ENCODE measurements at places on chromosomes 6 and 20.
A peak's percentile ranks its signal among the peaks of the same experiment; 100 is the strongest.

DNA sequence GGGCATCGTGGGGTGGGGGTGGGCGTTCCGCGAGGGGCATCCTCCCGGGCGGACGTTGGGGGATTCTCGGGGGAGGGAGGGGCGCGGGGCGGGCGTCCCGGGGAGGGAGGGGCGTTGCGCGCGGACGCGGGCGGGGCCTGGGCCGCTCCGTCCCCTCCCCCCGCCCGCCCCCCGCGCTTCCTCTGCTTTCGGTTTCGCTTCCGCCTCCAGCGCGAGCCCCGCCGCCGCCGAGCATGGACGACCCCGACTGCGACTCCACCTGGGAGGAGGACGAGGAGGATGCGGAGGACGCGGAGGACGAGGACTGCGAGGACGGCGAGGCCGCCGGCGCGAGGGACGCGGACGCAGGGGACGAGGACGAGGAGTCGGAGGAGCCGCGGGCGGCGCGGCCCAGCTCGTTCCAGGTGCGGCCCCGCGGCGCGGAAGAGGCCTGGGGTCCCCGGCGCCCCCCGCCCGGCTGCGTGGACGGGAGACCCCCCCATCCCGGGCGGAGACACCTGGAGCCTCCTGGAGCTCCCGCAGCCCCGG is at the start of gene OGFR:
OGFR (plus strand) TSS at position 209 of the 528 bp plus-strand sequence; CDS start at position 234, 25 bp downstream.
- no peak for DNase-seq

DNA sequence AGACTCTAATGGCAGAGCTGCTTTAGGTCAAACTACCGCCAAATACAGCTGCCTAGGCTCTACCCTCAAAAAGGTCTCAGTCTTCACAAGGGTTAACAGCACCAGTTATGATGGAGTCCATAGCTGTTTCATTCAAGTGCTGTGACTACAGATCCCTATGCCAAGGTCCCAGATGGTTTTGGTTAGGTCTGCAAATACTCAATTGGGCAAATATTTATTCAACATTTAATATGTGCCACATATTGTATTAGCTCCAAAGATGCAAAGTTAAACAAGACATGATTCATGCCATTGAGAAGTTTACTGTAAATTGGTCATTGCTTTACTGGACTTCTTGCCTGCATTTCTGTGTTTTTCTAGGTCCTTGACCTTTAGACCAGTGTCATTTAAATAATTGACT is 55.8 kb upstream of the TFAP2D start:
- no peak for DNase-seq

DNA sequence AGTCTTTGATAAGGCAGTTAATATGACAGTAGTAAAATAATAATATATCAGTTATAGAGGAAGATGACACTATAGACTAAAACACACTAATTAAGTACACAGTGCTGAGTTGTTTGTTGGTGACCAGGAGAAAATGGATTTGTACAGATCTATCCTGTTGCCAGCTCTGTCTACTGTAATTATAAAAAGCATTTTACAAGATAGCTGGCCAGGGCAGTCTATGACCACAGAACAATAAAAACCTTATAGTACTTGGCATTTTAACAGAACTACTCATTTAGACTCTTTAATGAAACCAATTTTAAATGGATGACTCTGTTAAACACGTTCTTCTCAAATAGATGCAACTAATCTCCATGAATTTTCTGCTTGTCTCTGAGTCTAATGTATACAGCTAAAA is 367.5 kb downstream of the BTBD9 start:
- no peak for DNase-seq

DNA sequence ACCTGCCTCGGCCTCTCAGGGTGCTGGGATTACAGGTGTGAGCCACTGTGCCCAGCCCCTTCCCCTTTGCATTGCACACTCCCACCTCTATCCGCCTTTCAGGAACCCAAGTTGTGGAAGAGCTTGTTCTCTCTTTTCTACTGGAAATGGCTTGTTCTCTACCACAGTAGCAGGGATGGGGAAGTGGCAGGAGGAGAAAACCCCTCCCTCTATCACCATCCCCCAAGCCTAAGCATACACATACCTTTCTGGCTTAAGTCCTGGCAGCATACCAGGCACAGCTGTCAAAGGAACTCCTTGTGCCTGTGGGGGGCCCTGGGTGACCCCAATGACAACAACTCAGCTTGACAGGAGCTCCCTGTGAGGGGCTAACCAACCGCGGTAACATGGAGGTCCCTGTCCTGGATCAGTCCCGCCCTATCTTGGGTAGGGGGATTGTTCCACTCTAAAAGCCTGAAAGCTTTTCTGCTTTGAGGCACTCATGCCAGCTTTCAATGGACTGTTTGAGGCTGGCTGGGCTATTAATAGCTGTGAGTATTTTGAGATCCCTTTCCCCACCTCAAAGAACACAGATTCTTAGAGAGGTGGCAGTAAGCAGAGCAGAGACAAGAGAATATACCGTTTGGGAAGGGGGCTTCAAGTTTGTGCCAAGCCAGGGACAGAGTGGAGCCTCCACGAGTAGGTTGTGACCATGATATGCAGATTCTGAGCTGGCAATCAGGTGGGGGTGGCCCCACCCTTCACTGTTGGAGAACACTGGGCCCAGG is 2.3 kb downstream of the KLHDC3 start:
- DNase-seq: no peak

DNA sequence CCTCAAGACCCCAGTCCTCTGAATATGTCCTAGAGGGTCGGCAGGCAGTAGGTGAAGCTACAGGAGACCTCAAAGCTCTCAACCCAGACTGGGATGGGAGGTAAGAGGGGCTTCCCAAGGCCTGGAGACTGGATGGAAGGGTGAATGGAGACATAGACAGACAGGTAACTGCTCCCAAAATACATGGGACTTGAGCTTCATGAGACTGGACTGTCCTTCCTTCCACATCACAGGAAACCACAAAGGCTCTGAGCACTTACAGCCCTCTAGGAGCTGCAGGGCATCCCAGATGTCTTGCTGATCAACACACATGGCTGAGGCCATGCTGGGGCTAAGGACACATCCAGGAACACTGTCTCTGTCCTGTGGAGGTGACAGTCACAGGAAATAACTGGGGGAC is 11.6 kb downstream of the HSPA12B start:
- no peak for DNase-seq

- DNase-seq: no peak
Measured at GRCh38 chr6:124676033-124676432, 286.2 kb upstream of the RNF217 start.

DNA sequence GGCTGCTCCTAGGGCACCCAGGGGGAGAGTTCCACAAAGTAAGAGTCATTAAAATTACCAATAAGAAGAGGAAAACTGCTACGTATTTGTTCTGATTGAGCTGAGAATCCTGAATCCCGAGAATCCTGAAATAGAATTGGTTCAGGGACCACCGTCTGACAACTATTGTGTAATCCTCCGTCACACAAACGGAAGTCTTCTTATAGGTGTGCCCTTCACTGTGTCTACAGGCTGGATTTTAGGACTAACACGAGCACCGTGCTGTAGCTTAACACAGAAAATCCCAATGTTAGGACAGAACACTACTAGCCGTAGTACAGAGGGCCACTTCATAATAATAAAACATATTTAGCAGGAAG is 50.6 kb upstream of the RNF182 start:
- DNase-seq: no peak

DNA sequence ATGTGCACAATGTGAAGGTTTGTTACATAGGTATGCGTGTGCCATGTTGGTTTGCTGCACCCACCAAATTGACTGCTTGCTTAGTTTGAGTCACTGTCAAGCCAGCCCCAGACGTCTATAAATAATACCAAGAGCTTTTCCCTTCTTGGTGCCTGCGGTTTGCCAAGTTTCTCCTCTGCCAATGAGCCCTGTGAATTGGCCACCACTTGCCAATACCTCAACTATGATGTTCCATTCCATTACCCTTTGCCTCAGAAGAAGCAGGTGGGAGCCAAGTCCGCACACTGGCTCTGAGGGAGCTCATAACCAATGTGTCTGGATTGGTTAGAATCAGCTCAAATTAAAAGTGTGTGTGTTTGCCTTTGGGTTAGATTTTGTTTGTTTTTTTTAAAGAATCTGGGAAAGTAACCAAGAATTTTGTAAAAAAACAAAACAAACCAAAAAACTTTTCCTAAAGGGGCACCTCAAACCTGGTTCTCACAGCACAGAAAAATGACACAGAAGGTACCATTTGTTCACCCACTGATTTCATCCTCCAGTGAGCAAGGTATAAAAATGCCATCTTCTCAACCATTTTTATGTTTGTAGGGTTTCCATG is 244.7 kb upstream of the PRND start:
- no peak for DNase-seq

DNA sequence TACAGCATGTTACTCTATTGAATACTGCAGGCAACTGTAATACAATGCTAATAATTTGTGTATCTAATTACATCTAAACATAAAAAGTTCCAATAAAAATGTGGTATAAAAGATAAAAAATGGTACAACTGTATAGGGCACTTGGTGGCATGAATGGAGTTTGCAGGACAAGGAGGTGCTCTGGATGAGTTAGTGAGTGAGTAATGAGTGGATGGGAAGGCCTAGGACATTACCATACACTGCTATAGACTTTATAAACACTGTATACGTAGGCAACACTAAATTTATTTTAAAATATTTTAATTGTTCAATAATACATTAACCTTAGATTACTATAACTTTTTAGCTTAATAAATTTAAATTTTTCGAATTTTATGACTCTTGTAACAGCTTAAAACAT is 579.6 kb upstream of the MAN1A1 start:
- DNase-seq: no peak

- DNase-seq: no peak
Measured at GRCh38 chr20:32326504-32326845, 31.7 kb upstream of the ASXL1 start.

- DNase-seq: peak; percentile 43
Measured at GRCh38 chr6:105178110-105178509, 1.7 kb downstream of the POPDC3 start.

- DNase-seq: no peak
Measured at GRCh38 chr6:10449751-10450150, 34.9 kb upstream of the TFAP2A start.

- peak; percentile 75 for DNase-seq
Measured at GRCh38 chr6:17417817-17418216, 24.4 kb downstream of the CAP2 start.

DNA sequence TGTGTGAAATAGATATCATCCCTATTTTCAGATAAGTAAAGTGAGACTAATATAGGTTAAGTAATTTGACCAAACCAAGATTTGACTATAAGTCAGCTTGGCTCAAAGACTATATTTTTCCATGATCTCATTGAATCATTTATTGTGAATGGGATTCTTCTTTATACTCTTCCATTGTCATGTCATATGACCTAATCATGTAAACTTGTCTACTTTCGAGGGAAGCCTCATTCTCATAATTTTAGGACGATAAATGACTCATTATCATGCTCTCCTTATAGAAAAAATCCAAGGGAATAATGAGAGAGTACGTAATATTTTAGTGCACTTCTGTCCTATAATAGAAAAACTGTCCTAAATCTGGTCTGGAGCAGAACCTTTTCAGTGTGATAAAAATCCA is 40.9 kb upstream of the CCN6 start:
- no peak for DNase-seq

- peak; percentile 29 for DNase-seq
Measured at GRCh38 chr6:37456126-37456525, 23.1 kb downstream of the CMTR1 start.
